NCI-H1417 (cell line): ENCODE measurements at places on chromosomes 4 and X.

DNA sequence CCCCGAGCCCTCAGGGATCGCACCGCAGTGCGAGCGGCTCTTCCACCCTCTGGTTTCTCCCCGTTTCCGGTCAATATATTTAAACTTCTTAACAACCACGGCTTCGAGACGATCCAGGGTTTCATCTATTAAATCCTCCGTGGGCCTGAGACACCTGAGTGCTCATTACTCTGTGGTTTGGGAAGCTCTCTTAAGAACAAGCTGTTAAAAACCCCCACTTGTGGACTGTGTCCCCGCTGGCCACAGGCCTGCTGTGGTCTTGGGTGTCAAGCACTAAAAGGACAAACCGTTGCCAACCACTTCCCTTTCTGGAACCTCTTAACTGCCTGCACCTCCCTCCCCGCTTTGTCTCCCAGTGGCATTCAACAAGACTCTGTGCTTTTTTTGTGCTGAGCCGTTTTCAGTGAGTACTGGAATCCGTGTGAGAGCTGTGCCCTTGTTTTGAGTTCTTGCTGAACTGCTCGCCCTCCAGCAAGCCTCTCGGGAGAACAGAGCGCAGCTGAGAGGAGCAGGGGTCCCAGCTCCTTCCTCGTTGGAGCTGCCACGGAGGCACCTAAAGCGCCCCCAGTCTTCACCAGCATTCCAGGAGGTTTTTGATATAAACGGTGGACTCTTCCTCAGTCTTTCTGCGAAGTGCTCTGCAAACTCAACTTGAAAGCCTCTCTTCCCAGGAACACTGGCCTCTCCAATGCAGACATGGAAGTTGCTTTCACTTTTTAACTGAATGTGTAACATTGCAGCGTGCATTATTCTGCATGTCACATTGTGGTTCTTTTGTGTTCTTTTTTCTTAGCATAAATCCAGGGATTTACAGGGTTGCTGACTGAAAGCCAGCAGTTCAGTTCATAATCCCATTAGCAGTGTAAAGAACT lies 691 bp upstream of the IGFBP7 start:
- DNase-seq = peak; percentile 13

- DNase-seq = peak; percentile 7
Measured at GRCh38 chr4:1579901-1580691, 104.0 kb downstream of the FAM53A start.

DNA sequence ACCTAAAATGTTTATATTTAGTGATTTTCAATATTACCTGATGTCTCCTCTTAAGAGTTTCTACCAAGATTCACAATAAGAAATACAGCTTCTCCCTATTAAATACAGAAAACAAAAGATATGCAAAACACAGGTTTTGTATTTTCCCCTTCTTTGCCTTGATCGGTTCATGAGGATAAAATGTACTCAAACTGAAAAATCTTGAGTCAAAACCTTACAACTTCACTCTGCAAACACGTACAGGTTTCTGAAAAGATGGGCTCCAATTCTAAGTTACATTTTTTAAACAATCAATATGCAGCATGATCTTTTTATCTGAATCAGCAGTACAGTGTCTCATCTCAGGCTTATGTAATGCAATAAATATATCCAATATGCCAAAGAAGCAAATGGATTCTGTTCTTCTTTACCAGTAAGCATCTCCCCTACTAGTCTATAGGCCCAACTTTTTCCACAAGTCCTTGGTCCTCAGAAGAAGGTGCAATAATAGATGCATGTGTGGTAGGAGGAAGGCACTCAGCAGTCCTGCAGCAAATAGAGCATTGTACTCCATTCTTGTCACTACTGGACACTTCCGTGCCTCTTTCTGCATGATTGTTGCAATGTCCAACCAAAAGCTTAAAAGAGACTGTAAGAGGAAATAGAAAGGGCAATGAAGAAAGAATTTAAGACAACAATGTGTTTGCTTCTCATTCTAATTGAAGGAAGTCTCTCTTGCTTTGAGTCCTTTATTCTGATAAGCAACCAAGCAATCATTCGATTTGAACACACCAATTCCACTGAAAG lies 3.2 kb downstream of the MAPK10 start:
- no peak for DNase-seq

DNA sequence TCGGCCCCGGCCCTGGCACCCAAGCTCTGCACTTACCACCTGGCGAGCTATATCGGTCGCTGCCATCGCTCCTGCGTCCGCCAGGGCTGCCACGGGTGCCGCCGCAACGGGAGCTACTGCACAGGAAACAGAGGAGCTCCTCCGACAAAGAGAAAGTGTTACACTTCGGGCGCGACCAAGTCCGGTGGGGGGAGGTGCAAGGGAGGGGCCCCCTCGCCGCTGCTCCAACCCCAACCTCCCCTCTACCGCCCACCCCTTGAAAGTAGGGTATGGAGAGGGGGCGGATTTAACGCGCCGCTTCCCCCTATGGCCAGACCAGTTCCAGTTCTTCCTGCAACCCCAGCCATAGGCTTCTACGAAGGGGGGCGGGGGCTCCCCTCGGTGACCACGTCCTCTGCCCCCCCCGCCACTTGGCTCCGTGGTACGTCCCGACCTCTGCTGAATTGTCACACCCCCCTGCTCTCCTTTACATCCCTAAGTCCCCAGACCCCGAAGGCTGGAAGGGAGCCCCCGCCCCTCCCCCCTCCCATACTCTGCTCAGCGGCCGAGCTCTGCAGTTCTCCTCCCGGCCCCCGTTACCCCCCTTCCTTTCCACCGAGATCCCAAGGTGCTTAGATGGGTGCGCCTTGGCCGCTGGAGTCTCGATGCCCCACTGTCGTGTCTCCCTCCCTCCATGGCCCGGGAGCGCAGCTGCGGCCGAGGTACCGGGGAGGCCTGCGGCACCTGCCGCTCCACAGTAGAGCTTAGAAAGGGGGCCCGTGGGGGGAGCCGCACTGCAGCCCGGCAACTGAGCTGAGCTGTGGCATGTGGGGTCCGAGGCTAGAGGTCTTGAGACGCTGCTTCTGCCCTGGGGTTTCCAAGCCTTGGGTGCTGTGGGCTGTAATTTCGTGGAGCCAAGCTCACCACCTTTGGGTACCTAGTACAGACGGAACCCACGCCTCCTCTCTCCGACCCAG lies at the start of gene SEPTIN6:
SEPTIN6 (minus strand) TSS at position 129 of the 956 bp plus-strand sequence; CDS start at position 66, 63 bp downstream.
- peak; percentile 76 for DNase-seq
